ENCODE measurements at places on chromosomes 2 and 18.
A peak's percentile ranks its signal among the peaks of the same experiment; 100 is the strongest.

GRCh38 chr2:174438146-174438886, 42.8 kb downstream of the SCRN3 start:
- DNase-seq = no peak

DNA sequence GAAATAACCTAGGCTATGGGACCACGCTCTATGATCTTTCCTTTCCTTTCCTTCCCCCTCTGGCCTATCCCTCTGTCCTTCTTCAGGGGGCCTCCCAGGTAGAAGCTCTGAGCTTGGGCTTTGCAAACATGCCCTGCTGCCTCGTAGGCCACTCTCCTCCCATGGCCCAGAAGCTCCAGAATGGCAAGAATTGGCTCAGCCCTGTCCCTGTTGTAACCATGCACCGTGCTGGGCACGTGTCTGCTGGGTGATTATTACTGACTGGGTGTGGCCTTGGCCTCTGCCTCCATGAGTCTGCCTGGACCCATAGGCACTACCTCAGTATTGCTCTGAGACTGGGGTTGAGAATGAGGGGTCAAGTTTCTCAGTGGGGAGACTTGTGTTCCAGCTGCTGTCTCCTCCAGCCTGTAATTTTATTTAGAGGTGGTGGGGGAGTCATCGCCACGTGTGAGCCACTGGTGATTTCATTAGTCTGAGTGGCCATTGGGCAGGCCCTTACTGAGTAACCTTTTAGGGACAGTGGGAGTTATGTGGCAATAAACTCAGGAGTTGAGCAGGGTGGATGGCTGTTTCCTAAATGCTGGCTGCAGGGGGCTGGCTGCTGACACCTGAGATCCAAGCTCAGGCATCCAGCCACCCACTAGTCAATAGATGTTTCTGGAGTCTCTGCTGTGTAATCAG, 157.9 kb downstream of the CLIP4 start:
- DNase-seq = no peak

DNA sequence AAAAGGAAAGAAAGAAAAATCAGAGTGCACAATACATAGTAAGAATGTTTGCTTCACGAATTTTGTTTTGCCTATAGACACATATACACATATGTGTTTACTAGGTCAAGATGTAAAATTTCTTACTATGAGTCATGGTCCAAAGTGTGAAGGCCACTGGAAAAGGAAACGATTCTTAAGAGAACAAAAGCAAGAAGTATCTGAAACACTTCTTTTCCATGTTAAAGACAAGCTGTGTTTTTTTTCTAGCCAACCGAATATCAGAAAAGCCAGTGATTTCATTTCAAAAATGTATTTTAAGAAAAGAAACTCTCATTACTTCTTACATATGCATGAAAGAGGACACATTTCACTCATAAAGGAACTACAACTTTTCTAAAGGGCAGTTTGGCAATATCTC, 24.9 kb downstream of the PECR start:
- no peak for DNase-seq

- no peak for DNase-seq
These were observed 101.1 kb upstream of the FZD7 start for GRCh38 chr2:201932511-201932910.

GRCh38 chr2:208034503-208035140, 9.3 kb upstream of the PLEKHM3 start:
- DNase-seq = no peak

- no peak for DNase-seq
These were observed 4.7 kb downstream of the TEKT4 start for GRCh38 chr2:94875820-94876522.

GRCh38 chr2:237623428-237624403, 3.7 kb upstream of the LRRFIP1 start:
- DNase-seq = no peak

- no peak for DNase-seq
These were observed 56.0 kb upstream of the ACAA2 start for GRCh38 chr18:49869354-49869753.

- no peak for DNase-seq
These were observed 194.1 kb downstream of the SS18 start for GRCh38 chr18:25896178-25896780.

GRCh38 chr2:152432206-152432653, 97.3 kb downstream of the FMNL2 start:
- no peak for DNase-seq

DNA sequence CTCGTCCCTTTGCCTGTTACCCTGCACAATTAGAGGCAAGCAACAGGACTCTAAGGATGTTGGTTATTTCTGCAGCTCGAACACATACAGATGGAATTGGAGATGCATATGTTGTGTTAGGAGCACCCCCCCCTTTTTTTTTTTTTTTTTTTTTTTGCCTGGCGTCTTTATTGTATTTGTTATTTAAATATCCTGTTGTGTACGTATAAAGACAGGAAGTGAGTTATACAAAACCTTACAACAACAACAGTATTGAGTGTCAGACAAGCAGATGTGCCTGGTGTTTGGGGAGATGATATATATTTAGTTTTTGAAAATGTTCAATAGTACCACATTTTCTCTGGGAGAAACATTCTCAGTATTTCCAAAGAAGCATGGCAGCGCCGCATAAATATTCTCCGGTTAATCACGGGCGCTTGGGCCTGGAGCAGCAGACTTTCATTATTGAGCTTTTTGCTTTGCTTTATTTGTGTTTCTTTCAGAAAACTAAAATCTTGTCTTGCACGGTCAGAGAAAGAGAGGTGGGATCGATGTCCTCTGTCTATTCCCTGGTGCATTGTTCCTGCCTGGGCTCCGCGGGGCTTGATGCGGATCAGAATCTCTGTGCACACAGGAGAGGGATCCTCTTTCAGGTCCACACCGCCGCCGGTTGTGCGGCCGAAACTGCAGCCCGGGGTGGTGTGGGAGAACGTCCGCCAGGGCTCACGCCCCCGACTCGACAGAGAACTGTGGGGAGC, 23.2 kb upstream of the ZNF516 start:
- DNase-seq = no peak

DNA sequence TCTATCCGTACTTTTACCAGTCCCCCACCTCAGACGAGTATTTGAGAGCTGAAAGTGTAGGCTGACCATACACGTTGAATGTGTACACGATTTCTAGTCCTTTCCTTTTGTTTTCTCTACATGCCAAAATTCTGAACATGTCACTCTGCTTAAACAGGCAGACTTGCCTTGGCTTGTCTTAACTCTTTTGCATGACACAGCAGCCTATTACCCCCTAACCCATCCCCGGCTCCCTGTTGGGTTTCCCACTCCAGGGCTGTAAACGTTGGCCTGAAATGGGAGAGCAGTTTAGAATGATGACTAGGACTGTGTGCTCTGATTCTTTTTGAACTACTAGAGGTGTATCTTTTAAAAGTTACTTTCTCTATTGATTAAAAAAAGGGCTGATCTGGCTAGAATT, 19.1 kb downstream of the MTCL1 start:
- no peak for DNase-seq

DNA sequence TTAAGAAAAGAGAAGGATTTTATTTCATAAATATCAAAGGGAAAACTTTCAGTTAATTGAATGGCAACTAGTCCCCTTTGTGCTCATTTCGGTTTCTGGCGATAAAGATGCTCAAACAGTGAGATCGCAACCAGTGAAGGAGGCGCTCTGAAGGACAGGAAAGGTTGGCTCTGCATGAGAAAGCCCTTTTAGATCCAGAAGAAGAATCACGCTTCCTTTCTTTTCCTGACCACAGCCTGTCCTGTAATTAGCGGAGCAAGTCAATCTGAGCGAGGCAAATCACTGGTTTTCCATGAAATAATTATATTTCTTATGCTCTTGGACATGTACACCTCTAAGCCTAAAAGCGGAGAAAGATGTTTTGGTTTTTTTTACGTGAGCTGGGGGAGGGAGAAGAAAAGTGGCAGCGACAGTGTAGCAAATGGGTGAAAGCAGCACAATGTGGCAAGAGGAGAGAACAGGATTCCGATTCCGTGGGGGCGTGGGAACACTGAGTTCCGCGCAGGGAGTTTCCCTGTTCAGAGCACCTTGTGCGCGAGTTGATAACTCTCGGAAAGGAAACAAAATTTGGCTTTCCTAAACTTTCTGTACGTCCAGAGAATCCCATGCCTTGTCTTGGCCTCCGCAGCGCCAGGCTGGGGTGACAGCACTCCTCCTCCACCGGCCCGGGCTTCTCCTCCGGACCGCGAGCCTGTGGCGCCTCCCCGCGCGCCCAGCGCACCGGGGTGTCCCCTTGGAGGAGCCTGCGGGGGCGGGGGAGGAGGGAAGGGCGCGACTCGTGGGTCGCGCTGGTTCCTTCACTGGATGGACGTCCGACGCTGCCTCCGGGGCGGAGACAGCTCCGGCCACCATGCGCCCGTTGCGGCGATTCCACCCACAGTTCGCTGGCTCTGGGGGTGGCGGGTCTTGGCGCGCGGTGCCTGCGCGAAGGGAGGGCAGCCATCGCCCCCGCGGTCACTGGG, 620 bp upstream of the SLC9A2 start:
- peak; percentile 10 for DNase-seq

- no peak for DNase-seq
These were observed 20.9 kb upstream of the GMPPA start for GRCh38 chr2:219477815-219478214.

All from stimulated activated CD8-positive, alpha-beta memory T cell treated with anti-CD3 and anti-CD28 coated beads, Interleukin-2, amount 100 ng/mL, for 48 hours (primary cell).